ENCODE measurements at places on chromosomes 2 and 18.

DNA sequence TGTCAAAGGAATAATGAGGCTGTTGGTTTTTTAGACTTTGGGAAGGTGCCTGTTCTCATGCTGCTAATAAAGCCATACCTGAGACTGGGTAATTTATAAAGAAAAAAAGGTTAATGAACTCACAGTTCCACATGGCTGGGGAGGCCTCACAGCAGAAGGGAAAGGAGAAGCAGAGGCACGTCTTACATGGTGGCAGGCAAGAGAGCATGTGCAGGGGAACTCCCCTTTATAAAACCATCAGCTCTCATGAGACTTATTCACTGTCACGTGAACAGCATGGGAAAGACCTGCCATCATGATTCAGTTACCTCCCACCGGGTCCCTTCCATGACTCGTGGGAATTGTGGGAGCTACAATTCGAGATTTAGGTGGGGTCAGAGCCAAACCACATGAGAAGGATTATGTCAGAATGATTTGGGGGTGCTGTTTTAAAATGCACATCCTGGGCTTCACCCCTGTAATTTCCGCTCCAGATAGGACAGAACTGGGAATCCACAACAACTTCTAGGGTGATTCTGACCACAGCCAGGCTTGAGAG is 37.8 kb downstream of the TCF7L1 start:
- no peak for DNase-seq

DNA sequence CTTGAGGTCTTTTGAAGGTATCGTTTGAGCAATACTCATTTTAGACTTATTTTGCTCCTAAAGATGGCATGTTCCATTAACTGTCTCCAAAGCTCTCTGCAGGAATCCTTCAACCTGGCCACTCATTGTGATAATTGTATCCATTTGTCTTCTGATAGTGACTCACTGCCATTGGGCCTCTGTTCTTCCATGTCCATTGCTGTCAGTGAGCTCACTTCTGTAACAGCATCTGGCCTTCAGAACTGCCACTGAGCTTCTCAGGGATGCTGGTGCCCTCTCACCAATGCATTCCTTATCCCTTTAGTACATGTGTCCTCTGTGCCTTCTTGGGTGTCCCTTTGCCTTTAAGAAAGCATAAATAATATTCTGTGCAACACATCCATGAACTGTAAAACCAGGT is 71.6 kb downstream of the MREG start:
- no peak for DNase-seq

- DNase-seq: no peak
These were observed 185.9 kb upstream of the FOSL2 start for GRCh38 chr2:28206762-28207161.

DNA sequence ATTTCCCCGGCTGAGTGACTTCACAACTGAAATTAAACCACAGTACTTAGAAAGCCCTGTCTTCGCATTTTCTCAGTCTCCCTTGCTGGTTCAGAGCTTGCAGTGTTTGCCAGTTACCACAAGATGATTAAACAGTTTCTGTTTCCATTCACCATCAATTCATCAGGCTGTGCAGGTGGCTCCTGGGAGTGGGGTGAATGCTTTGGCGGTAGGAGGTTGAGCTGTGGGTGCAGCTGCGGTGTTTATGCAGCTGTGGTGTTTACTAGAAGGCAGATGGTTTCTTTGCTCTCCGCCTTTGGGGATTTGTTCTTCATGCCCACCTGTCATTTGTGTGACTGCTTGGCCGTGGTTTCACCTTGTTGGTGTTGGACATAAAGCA is 16.1 kb downstream of the ACOXL start:
- no peak for DNase-seq

GRCh38 chr2:32446369-32446768 is 89.5 kb downstream of the BIRC6 start:
- DNase-seq: no peak
